ENCODE measurements at places on chromosomes 6 and 20.

DNA sequence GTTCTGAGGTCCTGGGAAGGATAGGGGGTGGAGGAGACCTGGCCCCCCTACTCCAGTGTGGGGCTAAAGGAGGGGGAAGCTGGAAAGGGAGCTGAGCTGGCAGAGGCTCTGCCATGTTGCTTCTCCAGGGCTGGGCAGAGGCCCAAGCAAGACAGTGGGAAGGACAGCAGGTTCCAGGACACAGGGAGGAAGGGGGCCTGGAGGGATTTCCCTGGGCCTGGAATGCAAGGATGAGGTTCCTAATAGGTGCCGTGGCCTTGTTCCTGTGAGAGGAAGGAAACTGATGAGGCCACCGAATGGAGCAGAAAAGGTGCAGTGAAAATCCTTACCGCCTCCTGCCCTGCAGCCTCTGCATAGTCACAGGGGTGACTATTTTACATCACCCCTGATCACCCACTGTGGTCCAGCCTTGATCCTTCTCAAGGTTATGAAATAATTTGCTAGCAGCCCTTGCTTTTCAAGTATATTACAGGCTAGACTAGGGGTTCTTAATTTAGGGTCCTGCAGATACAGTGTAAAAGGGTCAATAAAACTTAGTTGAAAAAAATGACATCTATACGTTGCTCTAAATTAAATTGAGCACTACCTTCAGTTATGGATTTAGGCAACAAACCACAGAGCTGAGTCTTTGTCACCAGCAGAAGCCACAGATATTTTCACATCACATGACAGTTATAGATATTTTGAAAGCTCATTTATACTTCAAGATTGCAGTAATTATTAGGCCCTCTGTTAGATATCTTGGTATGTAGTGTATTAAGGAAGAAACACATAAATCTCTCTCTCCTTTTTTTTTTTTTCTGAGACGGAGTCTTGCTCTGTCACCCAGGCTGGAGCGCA lies 45.7 kb upstream of the RNF24 start:
- DNase-seq: no peak

DNA sequence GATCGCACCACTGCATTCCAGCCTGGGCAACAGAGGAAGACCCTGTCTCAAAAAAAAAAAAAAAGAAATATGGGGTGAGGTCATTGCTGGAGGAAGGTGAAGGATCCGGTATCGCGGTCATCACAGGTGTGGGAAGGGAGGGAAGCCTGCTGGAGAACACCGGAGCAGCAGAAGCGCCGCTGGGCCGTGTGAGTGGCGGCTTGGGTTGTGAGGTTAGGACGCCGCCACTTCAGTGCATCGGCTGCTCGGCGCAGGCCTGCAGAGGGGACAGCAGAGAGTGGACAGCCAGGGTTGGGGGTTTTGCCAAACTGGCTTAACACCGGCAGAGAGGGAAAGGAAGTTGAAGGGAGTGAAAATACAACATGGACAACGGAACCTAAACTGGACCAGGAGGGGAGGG lies 5.4 kb downstream of the TLDC2 start:
- no peak for DNase-seq

DNA sequence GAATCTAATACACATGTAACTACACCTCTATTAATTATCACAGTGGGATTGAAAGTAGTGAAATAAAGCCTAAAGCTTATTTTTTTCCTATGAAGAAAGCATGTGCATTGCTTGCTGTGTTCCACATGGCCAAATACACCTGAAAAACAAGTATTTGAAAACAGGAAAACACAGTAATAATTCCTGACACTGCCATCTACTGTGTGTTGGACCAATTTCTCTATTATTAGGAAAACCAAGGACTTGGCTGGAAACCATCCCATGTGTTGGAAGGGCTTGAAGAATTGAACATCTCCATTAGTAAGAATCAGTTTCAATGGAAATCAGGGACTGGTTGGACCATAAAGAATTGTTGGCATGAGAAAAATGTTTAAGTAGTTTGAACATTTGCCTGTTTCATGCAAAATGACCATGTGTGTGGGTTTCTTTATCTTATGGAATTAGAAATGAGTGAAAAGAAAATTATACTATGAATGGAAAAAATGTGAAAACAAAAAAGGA lies 124.1 kb downstream of the PHF3 start:
- DNase-seq: no peak

- DNase-seq: no peak
These were observed 16.9 kb upstream of the GOPC start for GRCh38 chr6:117619178-117619577.

DNA sequence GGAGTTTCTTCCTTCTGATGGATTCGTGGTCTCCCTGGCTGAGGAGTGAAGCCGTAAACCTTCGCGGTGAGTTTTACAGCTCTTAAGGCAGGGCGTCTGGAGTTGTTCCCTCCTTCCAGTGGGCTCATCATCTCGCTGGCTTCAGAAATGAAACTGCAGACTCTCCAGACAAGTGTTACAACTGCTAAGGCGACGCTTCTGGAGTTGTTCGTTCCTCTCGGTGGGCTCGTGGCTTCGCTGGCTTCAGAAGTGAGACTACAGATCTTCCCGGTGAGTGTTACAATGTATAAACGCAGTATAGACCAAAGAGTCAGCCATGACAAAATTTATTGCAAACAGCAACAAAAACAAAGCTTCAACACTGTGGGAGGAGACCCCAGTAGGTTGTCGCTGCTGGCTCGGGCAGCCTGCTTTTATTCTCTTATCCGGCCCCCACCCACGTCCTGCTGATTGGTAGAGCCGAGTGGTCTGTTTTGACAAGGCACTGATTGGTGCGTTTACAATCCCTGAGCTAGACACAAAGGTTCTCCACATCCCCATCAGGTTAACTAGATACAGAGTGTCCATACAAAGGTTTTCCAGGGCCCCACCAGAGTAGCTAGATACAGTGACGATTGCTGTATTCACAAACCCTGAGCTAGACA lies 113.2 kb downstream of the GPX5 start:
- no peak for DNase-seq

DNA sequence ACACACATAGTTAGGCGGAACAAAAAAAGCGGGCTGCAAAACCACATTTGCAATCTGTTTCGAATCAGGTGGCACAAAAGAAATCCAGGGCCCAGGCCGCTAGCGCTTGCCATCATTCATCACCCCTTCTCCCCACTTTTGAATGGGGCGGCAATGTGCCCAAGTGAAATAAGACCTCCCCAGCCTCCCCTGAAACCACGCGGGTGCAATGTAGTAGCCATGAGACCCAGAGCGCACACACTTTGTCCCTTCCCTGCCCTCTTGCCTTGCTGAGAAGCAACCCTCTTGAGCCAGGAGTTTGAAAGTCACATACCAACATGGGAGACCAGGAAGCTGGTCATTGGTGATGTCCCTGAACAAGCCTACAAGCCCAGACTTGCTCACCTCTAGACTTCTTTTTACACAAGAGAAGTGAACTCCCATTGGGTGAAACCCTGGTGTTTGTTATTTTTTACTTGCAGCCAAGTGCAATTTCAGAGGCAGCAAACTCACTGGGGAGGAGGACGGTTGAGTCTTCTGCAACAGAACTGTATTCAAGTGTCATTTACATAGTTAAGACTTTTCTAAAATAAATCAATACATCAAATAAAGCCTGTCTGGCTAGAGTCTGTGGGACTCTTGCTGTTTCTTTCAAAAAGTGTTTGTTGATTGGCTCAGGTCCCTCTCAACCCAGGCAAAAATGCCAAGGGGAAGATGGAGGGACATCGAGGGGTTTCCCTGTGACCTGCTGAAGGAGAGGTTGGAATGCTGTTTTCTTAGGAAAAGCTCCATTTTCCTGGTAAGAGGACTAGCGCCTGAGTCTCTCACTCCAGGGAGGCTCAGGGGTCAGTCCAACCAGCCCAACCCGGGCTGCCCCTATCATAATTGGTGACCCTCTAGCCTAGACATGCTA lies 138.1 kb upstream of the PTPN1 start:
- DNase-seq: peak; percentile 39

DNA sequence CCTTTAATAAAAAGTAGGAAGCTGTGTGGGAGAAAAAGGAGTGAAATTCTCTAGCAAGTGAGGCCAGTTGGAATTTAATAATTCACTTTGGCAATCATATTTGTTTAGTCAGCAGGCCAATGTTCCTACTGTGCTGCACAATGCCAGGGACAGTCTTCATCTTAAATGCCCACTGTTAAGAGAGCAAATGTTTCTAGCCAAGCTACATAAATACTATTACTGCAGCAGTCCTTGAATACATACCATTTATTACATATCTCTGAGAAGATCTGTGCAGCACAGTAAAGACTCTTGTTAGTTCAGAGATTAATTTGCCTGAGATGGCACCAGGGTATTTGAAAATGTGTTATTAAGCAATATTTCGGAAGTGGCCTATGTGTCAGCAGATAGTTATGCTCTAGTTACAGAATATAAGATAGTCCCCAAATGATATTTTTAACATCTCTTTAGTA lies 105.4 kb downstream of the OGFRL1 start:
- DNase-seq: no peak

DNA sequence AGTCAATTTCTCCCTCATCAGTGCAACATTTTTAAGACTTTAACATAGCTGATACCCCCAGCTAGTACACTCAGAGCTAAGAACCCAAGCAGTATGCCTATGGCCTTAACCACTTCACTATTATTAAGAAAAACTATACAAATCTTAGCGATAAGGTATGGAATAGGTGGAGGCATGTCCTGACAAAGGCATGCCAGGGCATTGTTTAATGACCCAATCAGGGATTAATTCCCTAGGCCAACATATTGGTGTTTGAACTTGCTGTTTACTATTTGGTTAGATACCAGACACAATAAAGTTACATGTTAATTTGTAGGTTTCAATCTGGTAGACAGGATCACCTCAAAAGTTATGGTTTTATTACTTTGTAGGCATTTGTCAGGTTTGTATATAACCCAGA lies 93.1 kb downstream of the ARMC2 start:
- no peak for DNase-seq

DNA sequence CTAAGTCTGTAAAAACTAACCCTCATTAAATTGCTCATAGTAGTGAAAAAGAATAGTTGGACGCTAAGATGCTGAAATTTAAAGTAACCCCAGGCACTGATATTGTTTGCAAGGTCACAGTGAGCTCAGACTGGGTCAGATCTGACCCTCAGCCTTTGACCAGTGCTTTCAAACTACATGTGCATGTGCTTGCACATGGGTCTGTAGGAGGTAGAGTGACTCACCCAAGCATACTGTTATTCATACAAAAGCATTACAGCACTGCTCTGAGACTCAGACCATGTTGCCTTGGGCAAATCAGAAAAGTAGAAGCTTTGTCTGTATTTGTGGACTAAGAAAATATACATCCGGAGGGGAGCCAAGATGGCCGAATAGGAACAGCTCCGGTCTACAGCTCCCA lies 326.4 kb upstream of the MARCKS start:
- no peak for DNase-seq

GRCh38 chr6:112466373-112467151 lies 119.4 kb downstream of the RFPL4B start:
- peak; percentile 11 for DNase-seq

DNA sequence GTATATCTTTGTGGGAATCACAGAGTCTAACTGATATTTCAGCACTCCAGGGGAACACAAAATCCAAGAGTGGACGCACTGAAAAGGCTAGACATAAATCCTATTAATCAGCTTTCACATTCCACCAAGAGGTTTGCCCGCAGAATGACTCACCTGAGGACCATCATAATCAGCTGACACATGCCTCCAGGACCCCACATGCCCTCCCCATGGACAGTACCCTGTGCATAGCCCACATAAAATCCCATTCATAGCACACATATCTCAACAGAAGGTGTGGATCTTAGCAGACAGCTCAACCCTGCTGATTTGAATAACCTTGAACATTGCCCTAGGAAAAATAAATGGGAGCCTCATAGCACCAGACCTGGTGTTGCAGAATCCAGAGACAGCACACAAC lies 246.8 kb upstream of the TENT5A start:
- DNase-seq: no peak

DNA sequence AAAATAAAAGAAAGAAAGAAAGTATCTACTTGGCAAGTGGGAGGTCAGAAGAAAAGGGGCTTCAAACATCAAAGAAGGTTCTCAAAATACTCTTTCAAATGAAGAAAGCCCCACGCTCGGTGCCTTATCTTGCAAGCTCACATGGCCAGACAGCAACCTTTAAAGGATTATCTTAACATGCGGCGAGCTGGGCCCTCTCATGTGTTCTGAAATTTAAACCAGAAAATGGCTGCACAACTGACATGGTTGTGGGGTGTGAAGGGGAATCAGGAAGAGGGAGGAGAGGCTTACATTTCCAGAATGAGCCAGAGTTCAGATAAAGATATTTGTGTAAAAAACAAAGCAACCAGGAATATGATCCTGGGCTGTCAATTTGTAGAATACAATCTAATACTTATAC lies 363.1 kb downstream of the PRKN start:
- DNase-seq: no peak

DNA sequence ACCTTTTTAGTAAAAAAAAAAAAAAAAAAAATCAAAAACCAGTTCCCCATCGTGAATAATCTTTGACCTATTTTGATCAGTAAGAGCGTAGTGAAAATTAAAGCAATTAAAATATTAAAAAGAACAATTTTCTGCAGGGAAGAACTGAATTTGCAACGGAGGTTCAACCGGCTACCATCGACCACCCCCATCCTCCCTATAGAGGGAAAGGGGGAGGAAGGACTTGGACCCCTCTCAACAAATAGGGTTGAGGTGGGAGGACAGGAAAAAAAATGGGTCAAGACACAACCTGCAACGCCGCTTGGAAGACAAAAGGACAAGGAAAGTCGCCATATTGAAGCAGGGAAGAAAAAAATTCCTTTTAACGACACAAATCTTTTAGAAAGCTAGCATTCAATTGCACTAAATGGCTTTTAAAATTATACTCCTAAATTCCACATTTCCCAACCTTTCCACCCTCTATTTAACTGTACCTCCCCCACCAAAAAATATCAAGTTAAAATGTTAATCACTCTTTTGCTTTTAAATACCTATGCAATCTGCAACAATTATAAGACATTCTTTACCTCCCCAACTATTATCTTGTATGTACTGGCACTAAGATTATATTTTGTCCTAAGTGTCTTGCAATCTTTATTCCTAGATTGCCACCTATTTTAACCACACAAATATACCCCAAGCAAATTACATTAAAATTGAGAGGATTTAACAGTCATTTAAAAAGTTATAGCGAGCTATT lies 1.7 kb downstream of the PPP1R10 start:
- DNase-seq: peak; percentile 79

- DNase-seq: peak; percentile 42
These were observed 30.1 kb downstream of the RIMS4 start for GRCh38 chr20:44780226-44780625.

DNA sequence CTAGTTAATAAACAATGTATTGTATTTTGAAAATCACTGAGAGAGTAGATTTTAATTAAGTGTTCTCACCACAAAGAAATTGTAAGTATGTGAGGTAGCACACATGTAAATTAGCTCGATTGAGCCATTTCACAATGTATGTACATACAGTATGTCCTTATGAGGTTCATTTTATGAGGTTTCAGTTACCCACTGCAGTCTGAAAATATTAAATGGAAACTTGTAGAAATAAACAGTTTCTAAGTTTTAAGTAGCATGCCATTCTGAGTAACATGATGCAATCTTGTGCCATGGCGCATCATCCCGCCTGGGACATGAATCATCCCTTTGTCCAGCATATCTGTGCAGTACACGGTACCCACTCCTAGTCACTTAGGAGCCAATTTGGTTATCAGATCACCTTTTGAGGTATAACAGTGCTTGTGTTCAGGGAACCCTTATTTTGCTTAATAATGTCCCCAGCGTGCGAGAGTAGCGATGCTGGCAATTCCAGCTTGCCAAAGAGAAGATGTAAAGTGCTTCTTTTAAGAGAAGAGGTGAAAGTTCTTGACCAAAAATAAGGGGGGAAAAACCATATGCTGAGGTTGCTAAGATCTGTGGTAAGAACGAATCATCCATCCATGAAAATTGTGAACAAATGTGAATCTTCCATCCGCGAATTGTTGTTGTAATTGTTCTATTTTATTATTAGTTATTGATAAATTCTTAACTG lies 64.7 kb downstream of the KCNS1 start:
- no peak for DNase-seq
